ENCODE measurements at places on chromosomes 7 and 10.

DNA sequence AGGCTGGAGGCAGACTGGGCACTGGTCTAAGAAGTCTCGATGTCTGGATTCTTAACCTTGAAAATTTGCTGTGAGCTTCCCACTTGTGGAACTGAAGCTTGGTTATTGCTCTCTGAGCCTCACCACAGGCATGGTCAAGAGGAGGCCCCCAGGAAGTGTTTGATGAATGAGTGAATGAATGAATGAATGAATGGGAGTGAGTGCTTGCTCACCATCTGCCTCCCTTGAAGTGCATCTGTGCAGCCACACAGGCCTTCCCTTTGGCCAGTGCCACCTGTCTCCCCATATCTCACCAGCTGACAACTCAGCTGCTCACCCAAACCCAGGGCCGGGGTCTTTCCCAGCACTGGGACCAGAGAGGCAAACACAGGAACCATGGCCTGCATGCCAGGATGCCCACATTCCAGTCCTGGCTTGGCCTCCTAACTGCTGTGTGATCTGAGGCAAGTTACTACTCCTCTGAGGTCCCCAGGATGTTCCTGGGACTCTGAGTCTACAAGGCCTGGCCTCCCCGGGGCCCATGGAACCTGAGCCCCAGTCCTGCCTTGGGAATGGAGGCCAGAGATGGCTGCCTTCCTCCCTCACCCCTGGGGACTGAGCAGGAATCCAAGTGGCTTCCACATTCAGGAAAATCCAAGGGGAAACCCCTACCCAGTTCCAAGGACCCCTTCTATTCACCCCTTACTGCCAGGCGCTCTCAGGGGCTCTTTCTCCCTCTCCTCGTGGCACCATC, 51.4 kb upstream of the SLC29A3 start:
- DNase-seq: no peak

- DNase-seq: no peak
These were observed 60.3 kb downstream of the GLI3 start for GRCh38 chr7:42176724-42177101.

- no peak for DNase-seq
These were observed 582.4 kb downstream of the SUGCT start for GRCh38 chr7:40717242-40717641.

GRCh38 chr10:19451356-19451755, 364.9 kb upstream of the PLXDC2 start:
- no peak for DNase-seq

DNA sequence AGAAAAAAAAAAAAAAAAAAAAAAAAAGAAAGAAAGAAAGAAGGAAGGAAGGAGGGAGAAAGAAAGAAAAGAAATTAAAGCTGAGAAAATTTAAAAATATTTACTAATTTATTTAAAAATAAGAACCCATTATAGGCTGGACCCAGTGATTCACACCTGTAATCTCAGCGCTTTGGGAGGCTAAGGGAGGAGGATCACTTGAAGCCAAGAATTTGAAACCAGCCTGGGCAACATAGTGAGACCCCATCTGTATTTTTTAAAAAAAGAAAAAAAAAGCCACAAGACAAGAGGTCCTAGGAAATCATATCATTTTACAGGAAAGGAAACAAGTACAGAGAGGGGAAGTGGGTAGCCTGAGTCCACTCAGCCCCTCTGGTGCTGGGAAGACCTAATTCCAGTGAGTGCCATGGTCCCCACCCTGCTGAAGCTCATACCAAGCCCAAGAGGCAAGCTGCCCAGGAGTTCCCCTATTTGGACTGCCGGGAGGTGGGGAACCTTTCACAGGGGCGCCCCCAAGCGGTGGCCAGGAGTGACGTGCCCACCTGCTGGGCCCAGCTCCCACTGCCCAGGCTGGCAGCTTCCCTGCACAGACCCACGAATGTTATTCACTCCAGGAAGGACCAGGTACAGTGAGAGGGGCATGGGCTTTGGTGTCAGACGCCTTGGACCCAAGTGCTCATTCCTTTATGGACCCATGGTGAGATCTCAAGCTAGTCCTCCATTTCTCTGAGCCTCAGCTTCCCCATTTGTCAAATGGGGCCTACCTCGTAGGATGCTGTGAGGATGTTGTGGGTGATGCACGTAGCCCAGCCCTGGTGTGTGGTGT, 133.6 kb downstream of the ZMIZ1 start:
- DNase-seq: no peak

DNA sequence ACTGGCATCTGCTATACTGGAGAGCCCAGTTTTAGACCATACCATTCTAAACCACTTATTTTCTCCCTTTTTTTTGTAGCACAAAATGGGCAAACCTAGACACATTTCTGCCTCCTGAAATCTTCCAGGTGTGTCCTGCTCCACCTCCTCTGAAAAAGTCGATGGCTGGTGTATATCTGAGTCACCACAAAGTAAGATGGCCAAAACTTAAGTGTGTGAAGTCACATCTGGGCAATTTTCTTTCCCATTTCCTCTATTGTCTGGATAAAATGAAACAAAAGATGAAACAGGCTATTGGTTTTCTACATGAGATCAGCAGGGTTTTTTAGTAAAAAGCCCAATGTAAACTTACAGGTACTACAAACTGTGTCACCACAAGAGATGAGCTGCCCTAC, 65.5 kb downstream of the OSBPL3 start:
- no peak for DNase-seq

DNA sequence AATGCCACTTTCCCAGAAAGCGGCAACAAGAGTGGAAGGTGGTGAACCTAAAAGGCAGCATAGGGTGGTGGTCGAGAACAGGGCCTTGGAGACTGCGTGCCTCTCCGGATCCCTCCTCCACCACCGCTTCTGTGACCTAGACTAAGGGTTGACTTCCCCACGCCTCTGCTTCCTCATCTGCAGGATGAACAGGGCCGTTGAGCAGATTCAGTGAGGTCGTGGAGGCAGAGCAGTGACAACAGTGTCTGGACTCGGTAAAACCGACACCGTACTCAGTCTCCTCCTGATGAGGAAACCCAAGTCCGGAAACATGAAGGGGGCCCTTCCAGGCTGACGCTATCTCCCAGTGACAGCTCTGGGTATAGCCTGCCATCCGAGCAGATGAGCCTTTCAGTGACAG, 162.6 kb downstream of the CELF2 start:
- DNase-seq: no peak

DNA sequence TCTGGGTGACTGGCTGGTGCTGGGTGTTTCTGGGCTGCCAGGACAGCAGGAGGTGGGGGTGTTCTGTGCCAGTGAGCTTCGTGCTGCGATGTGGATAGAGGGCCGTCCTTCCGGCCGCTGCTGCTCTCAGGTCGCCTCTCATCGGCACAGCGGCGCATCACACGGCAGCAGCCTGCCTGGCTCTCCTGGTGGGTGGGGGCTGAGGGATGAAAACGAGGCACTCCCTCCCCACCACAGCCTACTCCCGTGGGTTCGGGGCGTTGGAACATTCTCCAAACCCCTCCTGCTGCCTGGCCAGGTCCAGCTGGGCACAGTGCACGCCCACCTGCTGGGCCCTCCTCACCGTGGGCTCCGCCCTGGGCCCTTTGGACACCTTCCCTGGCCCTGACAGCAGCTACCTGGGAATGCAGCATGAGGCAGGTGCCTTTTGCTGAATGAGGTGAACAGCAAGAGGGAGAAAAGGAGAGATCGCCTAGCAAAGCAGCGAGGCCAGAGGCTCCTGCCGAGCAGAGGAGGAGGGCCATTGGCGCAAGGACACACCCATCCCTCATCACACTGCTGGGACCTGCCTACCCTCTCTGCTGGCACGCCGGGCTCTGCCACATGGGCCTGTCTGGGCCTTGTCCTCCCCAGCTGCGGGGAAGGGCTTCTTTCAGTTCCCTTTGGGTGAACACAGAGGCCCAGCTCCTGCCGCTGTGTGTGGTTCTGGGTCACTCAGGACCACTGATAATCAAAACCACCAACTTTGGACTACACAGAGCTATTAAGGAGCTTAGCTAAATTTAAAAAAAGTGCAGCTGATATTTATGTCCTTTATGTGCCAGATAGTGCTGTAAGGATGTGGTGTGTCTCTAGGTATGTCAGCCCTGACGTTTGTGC, 33.4 kb downstream of the INPP5A start:
- DNase-seq: no peak

DNA sequence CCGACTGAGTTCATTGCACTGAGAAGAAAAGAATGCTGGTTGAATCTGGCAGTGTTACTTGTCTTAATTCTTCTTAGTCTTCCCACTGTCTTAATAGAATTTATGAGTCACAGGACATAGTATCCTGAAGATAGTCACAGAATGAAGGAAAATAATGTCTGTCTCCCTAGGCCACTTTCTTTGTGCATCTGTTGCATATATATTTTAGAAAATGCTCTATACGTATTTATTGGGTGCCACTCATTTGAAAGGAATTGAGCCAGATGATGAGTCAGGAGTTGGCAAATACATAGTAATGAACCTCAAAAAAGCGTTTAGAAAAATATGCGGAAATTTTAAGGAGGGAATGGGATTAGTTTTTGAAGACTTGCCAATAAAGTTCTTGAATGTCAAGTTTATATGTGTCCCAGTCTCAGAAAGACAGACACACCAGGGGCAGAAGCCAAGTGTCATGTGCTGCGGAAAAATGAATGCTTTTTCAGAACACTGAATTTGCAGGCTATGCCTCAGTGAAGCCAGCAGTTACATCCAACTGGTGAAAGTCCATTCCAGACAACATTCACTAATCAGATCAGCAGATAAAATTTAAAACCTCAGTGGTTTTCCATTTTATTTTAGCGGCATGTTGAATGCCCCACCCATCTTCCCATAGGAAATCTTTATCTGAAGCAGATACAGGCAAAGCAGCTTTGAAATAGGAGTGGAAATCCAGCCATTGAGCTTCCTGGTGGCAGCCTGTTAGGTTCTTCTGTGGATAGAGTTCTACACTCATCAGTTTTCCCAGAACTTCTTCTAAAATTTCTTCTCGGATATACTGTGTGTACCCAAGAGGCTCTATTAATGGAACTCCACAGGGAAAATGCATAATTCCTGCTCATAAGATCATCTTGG, 308.4 kb downstream of the BICC1 start:
- no peak for DNase-seq

DNA sequence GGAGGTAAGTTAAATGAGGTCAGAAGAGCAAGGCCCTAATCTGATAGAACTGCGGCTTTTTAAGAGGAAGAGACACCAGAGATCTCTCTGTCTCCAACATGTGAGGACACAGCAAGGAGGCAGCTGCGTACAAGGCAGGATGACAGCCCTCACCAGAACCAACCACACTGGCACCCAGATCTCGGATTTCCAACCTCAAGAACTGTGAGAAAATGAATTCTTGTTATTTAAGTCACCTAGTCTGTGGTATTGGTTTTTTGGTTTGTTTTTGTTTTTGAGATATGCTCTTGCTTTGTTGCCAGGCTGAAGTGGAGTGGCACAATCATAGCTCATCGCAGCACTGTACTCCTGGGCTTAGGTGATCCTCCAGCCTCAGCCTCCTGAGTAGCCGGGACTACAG, 127.2 kb downstream of the DLG5 start:
- DNase-seq: no peak

- DNase-seq: no peak
These were observed 21.6 kb upstream of the ADAMTS14 start for GRCh38 chr10:70650718-70651117.

DNA sequence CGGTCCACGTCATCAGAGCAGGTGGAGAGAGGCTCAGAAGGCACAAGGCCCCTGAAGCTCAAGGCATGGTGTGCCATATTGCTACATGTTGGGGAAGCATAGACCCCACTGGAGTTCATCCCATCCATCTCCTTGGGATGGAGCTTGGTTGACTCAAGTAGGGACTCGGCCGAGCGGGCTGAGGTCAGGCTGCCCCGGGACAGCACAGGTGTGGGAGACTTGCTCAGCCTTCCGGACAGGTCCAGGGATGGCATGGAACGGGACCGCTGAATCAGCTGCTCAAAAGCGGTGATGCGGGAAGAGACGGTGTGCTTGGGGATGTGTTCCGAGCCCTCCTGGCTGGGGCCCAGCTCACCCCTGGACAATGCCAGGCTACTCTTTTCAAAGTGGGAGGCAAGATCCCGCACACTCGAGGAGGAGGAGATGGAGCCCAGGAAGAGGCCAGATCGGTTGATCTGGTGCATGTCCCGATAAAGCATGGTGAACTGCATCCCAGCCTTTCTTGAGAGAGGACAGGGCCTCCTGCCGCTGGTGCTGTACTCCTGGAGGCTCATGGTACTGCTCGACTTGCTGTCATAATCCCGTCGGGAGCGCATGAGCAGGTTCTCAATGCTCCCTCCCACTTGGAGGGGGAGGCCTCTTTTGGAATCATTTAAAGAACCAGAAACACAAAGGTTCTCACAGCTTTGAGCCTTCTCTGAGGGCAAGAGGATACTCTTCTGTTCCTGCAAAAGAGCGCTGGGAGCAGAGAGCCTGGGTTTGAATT, 65.6 kb upstream of the PDLIM1 start:
- DNase-seq: no peak

DNA sequence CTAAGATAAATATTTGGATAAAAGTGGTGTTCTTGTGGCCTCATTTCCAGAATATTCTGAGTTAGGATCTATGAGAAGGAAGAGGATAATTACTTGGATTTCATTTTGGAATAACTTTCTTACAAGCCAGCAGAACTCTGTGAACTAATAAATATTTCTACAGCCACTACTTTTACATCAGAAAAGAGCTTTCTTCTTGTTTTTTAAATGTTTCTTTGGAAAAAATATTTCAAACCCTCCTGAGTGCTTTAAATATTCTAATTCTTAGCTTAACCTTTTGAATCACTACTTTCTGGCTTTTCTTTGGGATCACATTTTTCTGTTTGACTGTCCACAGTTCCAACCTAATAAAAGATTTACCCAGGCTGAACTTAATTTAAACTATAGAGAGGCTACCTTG, 279.2 kb upstream of the PHYHIPL start:
- DNase-seq: no peak

GRCh38 chr7:96697822-96698221, 11.8 kb downstream of the SEM1 start:
- DNase-seq: no peak

DNA sequence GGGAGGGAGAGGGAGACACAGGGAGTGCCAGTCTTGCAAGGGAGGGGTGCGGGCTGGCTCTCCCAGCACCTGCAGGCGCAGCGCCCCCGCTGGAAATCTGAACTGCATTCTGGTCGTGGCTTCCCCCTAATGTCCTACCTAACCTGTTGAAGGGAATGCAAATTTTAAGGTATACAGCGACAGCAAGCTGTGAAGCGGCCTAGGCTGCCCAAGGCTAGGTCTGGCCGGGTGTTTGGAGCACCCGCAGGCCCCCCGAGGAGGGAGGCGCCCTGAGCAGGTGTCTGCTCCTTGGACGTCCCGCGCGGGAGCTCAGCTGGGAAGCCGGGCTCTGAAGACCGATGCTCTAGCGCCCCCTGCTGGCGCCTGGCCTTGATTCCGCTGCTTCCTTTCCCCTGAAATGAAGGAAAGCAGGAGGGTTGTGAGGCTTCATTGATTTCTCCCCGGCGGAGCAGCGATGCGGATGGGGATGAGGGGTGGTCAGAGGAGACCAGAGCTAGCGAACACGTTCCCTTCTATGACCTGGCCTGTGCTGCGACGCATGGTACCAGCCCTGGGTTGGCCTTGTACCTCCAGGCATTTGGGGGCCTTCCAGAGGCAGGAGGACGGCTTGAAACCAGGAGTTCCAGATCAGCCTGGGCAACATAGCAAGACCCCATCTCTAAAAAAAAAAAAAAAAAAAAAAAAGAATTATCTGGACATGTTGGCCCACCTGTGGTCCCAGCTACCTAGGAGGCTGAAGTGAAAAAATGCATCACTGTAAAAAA, 601.3 kb downstream of the GALNT17 start:
- peak; percentile 62 for DNase-seq

GRCh38 chr7:129427526-129428045, 6.6 kb upstream of the STRIP2 start:
- no peak for DNase-seq

Data from NCI-H1092 (cell line).